ENCODE measurements at places on chromosomes 5 and 9.

GRCh38 chr5:135545099-135545498 is 9.3 kb upstream of the NEUROG1 start:
- no peak for DNase-seq

- DNase-seq, result no peak
Observed at GRCh38 chr9:36845844-36846243, 188.2 kb downstream of the PAX5 start.

GRCh38 chr9:93108291-93109041 is 12.4 kb downstream of the CARD19 start:
- no peak for DNase-seq

GRCh38 chr5:171893290-171893886 is 107.8 kb downstream of the SMIM23 start:
- DNase-seq, result no peak

GRCh38 chr9:18976709-18977531 is 56.1 kb downstream of the SAXO1 start:
- no peak for DNase-seq

DNA sequence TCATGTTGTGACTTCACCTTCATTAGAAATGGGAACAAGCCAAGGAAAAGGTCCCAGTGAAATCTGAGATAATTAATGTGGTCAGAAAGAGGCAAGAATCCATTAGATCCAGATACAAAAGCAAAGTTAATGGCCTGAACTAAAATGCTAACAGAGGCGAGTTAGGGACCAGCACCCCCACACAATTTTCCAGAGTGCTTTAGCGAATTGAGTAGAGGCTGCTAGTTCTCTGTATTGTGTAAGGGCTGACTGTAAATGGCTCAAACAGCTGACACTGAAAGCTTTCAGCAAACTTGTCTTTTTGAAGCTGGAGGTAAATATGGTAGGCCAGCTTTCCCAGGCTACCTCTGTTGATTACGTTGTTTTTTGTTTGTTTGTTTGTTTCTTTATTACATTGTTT is 75.5 kb downstream of the CSNK1A1 start:
- DNase-seq, result no peak

- no peak for DNase-seq
Observed at GRCh38 chr5:1439388-1440097, 5.7 kb downstream of the SLC6A3 start.

- no peak for DNase-seq
Observed at GRCh38 chr9:27107241-27107640, 1.8 kb upstream of the TEK start.

DNA sequence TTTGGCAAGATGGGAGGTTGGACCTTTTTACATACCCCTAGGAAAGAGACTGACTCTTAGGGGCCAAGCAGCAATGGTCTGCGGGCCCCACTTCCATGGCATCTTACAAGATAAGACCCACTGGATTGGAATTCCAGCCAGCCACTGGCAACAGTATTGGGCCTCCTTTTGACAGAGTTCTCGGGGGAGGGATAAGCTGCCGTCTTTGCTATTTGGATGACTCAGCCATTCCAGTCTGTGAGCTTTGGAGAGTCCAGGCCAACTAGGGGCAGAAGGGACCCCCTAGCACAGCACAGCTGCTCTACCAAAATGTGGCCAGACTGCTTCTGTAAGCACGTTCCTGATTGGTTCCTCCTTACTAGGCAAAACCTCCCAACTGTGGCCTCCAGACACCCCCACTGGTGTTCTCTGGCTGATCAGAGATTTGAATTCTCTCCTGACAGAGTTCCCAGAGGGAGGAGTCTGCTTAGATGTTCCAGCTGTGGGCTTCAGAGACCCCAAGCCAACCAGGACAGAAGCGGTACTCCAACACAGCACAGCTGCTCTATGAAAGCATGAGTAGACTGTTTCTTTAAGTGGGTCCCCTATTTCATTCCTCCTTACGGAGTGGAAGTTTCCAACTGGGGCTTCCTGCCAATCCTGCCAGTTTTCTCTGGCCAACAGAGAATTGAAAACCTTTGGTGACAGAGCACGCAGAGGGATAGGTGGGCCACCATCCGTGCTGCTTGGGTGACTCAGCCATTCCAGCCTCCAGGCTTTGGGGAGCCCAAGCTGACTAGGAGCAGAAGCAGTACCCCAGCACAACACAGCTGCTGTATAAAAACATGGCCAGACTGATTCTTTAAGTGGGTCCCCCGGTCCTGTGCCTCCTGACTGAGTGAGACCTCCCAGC is 672.1 kb upstream of the RIOK2 start:
- DNase-seq, result no peak

DNA sequence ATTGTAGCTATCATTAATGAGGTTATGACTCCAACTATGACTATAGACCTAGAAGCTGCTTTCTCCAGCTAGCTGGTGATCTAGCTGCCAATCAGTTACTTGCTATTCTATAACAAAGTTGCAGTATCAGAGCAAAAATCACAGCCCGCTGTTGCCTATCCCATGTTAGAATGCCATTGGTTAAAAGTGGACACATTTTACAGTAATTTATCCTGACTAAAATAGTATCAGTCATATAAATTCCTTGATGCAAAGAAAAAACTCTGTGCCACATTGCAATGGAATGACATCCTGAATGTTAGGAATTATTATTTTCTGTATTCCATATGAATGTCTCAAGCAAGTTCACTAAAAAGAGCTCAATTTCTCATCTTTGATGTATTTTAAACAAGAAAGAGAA is 626.5 kb downstream of the PDE4D start:
- no peak for DNase-seq

GRCh38 chr9:76200745-76201144 is 193.5 kb downstream of the RFK start:
- DNase-seq, result no peak

DNA sequence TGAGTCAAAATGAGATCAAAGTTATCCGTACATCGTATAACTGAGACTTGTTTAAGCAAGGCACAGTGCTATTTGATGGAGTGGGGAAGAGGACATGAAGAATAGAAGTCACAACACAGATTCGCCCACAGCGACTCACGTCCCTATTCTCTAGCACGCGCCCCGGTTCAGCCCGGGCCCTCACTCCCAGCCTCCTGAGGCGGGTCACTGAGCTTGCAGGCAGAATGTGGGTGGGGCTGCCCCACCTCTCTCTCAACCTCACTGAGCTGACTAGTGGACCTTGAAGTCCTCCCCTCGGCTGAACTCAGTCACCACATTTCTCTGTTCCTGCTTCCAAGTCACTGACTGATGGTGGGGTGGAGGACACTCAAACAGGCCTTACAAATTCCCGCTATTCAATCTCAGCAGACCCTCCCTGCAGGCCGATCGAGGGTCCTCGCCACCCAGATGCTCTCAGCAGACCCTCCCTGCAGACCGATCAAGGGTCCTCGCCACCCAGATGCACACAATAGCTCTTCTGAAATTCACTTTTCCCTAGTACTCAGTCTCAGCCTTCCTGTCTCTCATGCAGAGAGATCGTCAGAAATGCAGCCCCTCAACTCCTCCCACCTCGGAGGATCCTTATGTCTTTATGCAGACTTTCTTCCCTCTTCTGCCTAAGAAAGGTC is 12.9 kb downstream of the GLDC start:
- DNase-seq, result no peak

DNA sequence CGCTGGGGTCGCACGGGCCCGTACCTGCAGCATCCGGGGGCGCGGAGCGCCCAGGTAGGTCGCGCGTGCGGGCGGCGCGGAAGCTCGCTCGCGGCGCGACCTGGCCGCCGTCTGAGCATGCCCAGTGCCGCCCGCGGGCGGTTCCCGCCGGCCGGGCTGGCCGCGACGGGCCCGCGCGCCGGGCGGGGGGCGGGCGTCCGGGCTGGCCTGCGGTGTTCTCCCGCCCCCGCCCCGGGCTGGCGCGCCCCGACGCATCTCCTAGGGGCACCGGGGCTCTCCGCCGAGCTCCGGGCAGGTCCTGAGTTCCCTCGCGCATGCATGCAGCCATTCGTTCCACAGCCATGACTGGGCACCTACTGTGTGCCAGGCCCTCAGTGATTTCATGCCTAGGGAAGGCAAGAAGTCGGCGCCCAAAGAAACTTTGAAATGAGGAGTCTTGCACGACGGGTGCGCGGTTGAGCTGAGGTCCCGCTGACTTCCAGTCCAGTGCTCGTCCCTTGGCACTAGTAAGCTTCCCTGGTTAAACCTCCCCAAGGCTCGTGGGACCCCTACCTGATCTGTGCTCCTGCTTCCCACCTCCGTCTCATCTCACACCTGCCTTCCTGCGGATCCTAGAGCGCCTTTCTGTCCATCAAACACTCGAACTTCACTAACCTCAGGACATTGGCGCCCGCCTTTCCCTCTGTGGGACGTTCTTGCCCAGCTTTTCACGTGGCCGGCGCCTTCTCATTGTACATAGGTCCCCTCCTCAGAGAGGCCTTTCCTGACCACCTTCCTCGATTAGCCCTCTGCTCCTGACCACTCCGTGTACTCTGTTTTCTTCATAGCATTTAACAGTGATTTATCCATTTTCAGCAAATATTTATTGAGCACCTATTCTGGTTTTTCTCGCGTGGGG is at the start of gene PTPN3:
PTPN3 (minus strand) TSS at position 113 of the 898 bp plus-strand sequence. CDS start 34,873 bp downstream, outside the sequence.
- no peak for DNase-seq

DNA sequence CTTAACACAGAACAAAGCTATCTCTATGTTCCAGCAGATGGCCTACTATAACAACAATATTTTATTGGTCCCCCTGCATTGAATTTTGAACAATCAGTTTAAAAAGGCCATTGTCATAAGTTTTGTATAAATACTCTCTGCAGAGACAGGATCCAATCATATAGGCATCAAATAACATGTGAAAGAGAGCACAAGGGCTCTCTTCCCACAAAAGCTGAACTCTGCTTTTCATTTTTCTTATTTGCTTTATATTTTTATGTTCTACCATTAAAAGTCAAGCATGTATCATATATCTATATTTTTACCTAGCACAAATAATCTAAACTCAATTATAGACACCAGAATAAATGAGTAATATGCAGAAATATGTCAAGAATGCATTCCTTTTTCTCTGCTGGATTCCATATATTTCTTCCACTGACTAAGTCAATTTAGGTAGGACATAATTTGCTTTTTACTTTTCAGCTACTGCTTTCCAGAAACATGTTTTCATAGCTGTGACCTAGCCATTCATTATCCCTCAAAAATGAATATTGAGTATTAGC is 143.6 kb downstream of the CDH9 start:
- DNase-seq, result no peak

- no peak for DNase-seq
Observed at GRCh38 chr9:136117291-136117915, 1.3 kb downstream of the TMEM250 start.

DNA sequence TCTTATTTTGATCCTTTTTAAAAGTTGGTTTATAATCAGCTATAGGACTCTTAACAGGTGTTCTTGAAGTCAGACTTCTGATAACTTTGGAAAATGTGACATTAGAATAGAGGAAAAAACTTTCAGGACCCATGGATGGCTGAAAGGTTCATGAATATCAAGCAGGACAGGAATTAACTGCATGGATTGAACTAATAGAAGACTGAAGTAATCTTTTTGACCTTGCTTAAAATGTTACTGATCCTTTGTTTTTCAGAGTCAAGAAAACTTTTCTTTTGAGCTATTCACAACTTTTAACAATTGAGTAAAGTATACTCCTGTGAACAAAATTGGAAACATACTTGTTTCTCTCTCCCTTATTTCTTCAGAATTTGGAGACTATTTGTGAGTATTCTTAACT is 79.2 kb downstream of the PLK2 start:
- no peak for DNase-seq

DNA sequence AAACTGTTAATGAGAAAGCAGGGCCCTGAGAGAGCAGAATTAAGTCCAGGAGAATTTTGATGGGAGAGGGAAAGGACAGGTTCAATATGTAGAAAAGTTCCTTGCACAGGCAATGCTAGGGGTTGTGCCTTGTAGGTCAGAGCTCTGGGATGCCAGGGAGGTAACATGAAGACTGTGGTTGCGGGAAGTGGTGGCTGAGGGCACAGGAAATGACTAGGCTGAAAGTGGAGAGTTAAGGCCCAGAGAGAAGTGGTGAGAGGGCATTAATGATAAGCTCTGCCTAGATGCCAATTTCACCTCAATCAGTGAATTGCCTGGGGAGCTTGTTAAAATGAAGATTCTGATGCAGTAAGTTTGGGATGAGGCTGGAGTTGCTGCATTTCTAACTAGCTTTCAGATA is 31.5 kb upstream of the PPP3R2 start:
- no peak for DNase-seq

DNA sequence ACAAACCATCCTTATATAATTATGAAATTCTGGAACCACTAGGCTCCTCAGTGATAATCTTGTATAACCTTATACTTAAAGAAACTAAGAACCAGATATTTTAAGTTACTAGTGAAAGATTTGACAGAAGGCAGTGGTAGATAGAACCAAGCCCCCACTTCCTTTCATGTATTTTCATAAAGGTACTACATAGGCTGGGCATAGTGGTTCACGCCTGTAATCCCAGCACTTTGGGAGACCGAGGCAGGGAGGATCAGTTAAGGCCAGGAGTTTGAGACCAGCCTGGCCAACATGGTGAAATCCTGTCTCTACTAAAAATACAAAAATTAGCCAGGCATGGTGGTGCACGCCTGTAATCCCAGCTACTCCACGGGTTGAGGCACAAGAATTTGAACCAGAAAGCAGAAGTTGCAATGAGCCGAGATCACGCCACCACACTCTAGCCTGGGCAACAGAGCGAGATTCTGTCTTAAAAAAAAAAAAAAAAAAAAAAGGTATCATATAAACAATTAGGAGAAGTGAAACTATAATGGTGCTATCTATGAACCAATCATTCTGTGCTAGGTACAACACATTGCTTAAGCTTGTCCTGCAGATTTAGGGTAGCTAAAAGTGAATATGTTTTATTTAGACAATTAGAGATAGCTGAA is 27.9 kb upstream of the DTWD2 start:
- no peak for DNase-seq

DNA sequence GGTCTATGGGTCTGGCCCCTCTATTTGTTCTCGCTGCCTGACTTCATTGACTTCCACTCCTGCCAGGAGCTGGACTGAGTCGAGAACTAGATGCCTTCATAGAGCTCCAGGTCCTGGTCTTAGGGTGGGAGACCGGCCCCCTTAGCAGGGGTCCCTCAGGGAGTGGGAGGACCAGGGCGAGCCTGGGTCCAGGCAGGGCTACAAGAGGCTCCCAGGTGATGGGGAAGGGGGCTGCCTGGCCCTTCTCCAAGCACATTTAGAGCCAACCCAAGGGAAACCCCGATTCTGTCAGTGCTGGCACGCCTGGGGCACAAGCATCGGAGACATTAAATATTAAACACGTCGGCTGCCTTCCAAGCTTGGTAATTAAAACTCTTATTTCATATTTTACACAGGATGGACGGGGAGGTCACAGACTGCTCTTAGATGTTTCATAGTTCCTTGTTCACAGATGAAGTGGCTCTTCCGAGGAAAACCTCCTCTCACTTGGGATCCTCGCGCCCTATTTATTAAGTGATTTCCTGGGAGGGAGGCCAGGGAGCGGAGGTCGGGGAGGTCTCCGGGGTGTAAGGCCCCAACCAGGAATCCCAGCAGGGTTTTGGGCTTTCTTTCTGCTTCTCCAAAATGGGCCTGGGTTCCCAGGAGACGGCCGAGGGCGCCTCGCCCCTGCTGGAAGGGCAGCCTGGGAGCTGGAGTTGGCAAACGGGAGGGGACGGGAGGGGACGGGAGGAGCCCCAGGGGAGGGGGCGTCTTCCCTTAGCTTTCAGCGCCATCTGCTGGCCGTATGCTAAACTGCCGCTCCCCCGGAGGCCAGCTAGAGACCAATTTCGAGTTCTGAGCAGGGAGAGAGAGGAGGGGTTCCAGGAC is 23.4 kb upstream of the ZBTB43 start:
- DNase-seq, result peak; percentile 82
